ENCODE measurements at places on chromosomes 5 and 9. TPM values are rescaled to one million over a fixed set of nuclear protein-coding genes. Genes with fewer than 3 reads are reported as not detected.

DNA sequence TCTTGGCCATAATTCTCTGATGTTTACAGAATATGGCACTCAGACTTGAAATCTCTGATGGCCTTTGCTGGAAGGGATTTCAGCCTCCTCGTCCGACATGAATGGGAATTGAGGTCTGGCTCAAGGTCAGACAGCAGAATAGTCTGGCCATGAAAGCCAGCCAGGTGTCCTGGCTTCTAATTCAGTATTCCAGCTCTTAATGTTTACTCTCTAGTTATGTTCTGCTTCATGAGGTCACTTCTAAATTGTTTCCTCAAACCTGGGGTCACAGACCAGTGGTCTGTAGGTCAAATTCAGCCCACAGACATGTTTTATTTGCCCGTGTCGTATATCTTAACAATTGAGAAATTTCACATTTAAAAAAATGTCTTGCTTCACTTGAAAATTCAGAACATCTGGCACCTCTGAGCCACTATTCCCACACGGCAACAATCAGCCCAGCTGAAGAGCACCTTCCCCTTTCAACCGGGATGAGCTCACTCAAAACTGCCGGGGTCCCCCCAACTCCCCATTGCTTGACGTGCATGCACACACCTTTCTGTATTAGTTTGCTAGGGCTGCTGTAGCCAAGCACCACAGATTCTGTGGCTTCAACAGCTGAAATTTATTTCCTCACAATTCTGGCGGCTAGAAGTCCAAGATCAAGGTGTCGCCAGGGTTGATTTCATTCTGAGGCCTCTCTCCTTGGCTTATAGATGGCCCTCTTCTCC is 243.5 kb downstream of the ENC1 start:
- DNase-seq, result no peak

GRCh38 chr5:96259151-96259772 is 173.8 kb downstream of the PCSK1 start:
- DNase-seq, result no peak

Gene ISOC1
- total RNA-seq, result 7.7 TPM

Gene PRSS3
- 1.00 TPM for total RNA-seq

DNA sequence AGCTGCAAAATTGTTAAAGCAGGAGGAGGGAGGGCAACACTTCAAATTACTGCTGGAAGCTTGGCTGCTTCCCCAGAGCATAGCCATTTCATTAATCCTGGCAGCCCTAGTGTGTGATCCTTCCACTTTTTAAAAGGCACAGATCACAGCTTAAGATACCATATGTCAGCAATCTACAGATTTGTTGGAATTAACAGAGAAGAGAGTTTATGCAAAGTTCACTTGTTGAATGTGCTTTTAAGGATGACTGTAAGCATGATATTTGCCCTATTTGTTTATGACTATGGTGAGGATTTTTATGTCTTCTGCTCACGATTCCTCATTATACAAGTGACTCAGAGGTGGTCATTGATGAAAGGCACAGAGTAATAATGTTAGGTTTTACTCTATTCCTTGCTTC is 156.0 kb upstream of the CDKN2B start:
- DNase-seq, result no peak

Gene CDHR2
- total RNA-seq, result not detected

Gene FBP2
- not detected for total RNA-seq

Gene SLC6A7
- 0.14 TPM for total RNA-seq

Gene C8G
- 1.4 TPM for total RNA-seq

DNA sequence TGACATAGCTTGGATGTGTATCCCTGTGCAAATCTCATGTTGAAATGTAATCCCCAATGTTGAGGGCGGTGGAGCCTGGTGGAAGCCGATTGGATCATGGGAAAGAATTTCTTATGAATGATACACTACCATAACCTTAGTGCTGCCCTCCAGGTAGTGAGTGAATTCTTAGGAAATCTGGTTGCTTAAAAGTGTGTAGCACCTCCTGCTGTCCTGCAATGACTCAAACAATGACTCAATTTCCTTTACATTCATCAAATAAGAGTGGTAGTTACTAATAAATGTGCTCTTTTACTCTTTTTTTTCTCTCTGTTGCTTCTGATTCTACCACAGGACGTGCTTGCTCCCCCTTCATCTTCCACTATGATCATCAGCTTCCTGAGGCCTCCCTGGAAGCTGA is 1696.0 kb upstream of the CDH9 start:
- DNase-seq, result no peak

Gene C6
- total RNA-seq, result 6.9 TPM

Gene ERCC8
- 12.2 TPM for total RNA-seq

Gene ZNF366
- 5.0 TPM for total RNA-seq

Gene TSLP
- total RNA-seq, result 1.7 TPM

Gene ASS1
- total RNA-seq, result 106 TPM

Gene C9orf153
- 0.28 TPM for total RNA-seq

Gene ORM2
- not detected for total RNA-seq

DNA sequence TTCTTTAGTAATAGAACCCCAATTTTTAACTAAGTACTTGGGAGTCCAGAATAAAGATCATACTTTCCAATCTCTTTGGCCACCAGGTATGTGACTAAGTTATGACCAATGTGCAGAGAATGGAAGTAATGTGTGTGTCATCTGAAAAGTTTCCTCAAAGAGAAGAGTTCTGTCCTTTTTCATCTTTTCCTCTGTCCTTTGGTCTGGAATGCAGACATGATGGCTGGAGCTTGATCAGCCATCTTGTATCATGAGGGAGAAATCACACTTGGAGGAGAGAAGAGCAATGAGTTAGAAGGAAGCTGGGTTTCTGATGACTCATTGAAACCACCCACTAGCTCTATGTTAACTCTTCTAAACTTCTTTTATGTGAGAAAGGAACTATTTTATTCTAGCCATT is 5.5 kb upstream of the CPEB4 start:
- DNase-seq, result no peak

- no peak for DNase-seq
Observed at GRCh38 chr5:6083311-6083978, 294.9 kb downstream of the MED10 start.

GRCh38 chr5:106801554-106801953 is 869.2 kb downstream of the EFNA5 start:
- DNase-seq, result no peak

Gene RNF208
- 2.7 TPM for total RNA-seq

GRCh38 chr5:166602271-166602670 is 1689.2 kb upstream of the WWC1 start:
- DNase-seq, result no peak

GRCh38 chr9:8895861-8896224 is 1096.3 kb upstream of the DMAC1 start:
- DNase-seq, result no peak

- DNase-seq, result no peak
Observed at GRCh38 chr5:109399092-109399759, 10.5 kb downstream of the PJA2 start.

DNA sequence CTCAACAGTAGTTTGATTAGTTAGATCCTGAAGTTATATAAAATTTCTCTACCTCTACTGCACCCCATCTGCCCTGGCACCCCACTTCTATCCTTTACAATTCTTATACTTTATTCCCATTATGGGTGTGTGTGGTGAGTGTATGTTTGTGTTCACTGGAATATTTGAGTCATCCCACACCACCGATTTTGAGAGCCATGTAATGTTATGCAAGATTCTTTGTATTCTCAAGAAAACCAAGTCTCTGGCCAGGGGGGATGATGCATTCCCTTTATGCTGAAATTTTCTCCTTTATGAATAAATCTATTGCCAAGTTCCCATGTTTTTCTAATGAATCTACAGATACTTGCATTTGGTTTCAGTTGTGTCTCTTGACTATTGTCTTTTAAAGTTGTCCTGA is 266.8 kb downstream of the ARHGEF28 start:
- no peak for DNase-seq

Gene TMEM174
- not detected for total RNA-seq

GRCh38 chr9:71678999-71679398 is 89.3 kb downstream of the CEMIP2 start:
- DNase-seq, result no peak

GRCh38 chr5:163880302-163880701 is 374.9 kb downstream of the MAT2B start:
- no peak for DNase-seq

Gene IFNB1
- not detected for total RNA-seq

Gene CLIC3
- total RNA-seq, result 1.9 TPM

Gene FTMT
- total RNA-seq, result not detected

DNA sequence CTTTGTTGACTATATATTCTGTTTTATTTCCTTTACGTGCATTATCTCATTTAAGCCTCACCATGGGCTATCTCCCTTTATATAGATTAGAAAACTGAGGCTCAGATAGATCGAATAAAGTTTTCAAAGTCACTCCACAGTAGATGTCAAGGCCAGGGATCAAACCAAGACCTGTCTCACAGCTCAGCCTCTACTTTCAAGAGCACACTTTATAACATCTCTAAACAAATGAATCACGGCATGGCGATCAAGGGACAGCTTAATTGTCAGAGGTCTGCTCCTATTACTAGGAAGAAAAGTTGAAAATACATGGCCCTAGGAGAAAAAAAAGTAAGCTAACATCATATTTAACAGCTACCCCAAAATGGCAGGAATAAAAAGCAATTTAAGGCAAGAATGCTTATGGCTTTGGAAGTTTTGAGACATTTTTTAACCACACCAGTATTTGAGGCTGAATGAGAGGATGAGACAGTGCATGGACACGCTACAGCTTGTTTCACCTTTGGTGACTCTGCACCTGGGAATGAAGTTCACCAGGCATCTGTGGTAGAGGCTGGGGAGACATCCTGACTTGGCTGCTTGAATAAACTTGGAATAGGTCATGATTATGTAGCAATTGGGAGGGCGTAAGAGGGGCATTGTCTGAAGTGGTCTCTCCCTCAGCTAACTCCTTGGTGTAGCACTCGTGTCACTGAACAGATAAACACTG is 486.8 kb upstream of the WWC1 start:
- no peak for DNase-seq

GRCh38 chr9:97984188-97985057 is 1.3 kb downstream of the ANP32B start:
- peak; percentile 94 for DNase-seq

DNA sequence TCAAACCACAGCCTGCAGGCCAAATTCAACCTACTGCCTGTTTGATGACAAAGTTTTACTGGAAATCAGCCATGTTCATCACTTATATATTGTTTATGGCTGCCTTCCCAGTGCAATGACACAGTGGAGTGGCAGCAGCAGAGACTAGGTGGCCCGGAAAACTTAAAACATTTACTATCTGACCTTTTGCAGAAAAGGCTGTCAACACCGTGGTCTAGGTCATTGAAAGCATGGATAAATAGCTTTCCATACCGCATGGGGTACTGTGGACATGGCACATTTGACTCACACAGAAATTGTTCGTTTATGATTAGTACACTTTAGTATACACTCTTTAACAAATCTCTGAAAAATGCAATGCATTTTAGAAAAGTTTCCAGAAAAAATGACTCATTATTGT is 298.3 kb upstream of the EFNA5 start:
- no peak for DNase-seq

DNA sequence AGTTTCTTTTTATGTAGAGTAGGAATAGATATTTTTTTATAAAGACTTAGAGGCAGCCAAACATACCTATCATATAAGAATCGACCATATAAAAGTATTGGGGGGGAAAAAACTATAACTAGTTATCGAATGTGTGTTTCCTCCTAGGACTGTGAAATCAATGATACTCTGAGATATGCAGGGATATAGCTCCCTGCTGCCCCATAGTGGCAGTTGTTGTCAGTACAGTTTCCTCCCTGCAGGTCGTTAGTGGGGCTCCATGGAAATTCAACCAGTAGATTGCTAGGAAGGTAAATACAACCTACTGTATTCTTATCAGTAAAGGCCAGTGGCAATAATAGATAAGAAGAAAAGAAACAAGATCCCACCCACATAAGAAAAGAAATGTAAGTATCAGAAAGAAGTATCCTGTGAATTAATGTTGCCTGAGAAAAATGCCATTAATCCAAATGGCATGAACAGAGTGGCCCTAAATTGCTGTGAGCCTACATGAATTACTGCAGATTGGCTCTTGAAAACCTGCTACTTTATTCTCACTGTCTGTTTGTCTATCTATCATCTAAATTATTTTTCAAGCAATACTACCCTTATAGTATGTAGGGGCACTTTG is 136.9 kb upstream of the FBN2 start:
- DNase-seq, result no peak

Gene INSL4
- not detected for total RNA-seq

- no peak for DNase-seq
Observed at GRCh38 chr9:109735801-109736200, 44.2 kb upstream of the PALM2AKAP2 start.
